Dermis microvascular lymphatic vessel endothelial cell (primary cell): ENCODE measurements at places on chromosomes 11 and 22.

GRCh38 chr11:1305501-1306056 lies 3.9 kb downstream of the TOLLIP start:
- no peak for DNase-seq

DNA sequence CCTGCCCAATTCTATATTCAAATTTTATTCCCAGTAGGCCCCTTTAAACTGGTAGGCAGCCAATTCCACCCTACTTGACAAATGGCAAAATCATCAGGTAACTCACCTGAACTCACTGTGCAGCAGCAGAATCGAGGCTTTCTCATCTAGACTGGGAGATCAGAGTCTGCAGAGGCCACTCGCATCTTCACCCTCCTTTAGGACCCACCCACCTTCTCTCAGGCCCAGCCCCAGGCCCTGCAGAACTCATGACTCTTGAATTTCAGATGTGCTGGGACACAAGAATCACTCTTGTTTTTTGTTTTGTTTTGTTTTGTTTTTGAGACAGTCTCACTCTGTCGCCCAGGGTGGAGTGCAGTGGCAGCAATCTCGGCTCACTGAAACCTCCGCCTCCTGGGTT lies 38.8 kb downstream of the MICAL3 start:
- no peak for DNase-seq

- DNase-seq = no peak
Measured at GRCh38 chr22:24809331-24809730, 3.3 kb downstream of the SGSM1 start.

DNA sequence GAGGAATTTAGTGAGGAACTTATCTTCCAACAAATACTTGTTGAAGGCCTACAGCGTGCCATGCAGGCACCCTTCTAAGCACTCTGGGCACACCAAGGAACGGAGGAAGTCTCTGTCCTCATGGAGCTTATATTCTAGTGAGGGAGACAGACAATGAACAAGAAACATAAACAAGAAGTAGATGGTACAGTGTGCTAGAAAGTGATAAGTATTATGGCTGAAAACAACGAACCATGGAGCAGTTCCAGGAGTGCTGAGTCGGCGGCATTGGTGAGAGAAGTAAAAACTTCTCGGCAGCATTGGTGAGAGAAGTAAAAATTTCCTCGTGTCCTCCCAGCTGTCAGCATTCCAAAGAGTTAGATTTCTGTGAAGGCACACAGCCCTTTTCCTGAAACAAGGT lies 53.2 kb downstream of the FAM76B start:
- no peak for DNase-seq

GRCh38 chr11:92411431-92411830 lies 186.8 kb downstream of the FAT3 start:
- no peak for DNase-seq

DNA sequence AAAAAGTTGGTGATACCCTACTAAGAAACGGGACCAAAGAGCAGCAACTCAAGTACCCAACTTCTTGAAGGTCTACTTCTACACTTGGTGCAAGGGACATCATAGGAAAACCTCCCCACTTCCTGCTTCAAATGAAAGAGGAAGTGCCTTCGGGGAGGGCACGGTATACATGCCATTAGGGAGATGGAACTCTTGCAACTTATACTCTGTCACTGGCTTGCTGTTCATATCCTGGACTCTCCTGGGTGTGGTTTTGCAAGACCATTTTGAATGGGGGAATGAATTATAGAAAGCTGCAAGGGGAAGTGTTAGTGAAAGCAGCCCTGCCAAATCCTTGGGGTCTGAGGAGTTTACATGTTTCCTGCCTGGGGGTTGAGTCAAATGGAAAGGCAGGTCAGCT lies 41.9 kb downstream of the CSNK2A3 start:
- no peak for DNase-seq

- DNase-seq = no peak
Measured at GRCh38 chr11:86795511-86795910, 4.8 kb upstream of the PRSS23 start.

- peak; percentile 91 for DNase-seq
Measured at GRCh38 chr22:32354360-32355351, 3.0 kb upstream of the RFPL3 start.

DNA sequence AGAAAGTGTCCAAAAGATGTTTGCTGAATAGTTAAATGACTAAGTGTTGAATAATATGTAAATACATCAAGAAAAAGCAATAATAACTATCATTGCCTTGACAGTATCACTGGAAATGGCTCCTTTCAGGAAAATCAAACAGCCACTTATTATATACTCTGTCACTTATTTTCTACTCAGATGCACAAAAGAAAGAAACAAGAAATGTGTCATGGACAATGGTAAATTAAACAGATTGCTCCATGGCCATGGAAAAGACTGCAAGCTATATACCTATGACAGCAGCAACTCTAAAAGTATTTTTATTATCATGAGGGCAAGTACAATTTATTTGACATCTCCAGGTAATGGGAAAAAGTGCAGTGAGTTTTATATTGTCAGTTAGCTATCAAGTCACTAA lies 52.9 kb upstream of the GUCY1A2 start:
- DNase-seq = no peak

DNA sequence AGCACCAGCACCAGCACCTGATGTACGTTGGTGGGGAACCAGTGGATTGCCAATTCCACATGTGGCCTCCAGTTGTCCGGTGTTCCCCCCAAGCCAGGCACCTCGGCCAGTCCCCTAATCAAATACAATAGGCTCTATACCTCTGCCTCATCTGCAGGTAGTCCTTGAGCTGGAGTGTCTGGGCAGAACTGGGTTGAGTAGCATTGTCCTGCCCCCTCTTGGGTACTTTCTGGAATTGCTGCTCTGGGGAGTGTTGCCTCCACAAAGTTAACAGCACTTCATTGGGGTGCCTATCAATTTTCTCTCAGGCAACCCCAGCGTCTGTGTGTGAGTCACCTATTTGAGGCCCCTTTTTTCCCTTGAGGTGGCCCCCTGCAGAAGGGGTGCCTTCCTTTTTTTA lies 413.0 kb upstream of the LARGE1 start:
- no peak for DNase-seq

- DNase-seq = no peak
Measured at GRCh38 chr11:3929649-3930048, 74.2 kb downstream of the STIM1 start.

- DNase-seq = no peak
Measured at GRCh38 chr11:1522081-1522424, 35.5 kb upstream of the MOB2 start.

DNA sequence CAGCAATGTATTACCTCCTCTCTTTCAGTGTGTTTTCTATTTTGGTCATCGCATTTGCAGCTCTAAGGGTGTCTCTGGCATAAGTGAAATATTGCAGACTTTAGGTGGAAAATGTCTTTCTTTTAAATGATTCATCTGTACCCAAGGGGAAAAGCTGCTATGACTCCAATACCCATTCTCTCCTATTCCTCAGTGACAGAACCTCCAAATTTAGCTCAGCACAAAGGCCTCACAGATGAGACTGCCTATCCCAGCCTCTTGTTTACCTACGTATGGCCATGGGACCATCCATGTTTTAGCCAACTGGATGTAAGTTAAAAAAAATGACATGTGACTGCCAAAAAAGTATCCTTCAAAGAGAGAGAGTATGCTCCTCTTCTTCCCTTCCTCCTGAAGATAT lies 7.9 kb downstream of the MTMR2 start:
- no peak for DNase-seq

- no peak for DNase-seq
Measured at GRCh38 chr11:15882876-15883454, 473.4 kb downstream of the SOX6 start.

- no peak for DNase-seq
Measured at GRCh38 chr11:41119484-41119883, 340.0 kb downstream of the LRRC4C start.

- DNase-seq = peak; percentile 35
Measured at GRCh38 chr22:43101306-43101705, 9.2 kb upstream of the BIK start.

DNA sequence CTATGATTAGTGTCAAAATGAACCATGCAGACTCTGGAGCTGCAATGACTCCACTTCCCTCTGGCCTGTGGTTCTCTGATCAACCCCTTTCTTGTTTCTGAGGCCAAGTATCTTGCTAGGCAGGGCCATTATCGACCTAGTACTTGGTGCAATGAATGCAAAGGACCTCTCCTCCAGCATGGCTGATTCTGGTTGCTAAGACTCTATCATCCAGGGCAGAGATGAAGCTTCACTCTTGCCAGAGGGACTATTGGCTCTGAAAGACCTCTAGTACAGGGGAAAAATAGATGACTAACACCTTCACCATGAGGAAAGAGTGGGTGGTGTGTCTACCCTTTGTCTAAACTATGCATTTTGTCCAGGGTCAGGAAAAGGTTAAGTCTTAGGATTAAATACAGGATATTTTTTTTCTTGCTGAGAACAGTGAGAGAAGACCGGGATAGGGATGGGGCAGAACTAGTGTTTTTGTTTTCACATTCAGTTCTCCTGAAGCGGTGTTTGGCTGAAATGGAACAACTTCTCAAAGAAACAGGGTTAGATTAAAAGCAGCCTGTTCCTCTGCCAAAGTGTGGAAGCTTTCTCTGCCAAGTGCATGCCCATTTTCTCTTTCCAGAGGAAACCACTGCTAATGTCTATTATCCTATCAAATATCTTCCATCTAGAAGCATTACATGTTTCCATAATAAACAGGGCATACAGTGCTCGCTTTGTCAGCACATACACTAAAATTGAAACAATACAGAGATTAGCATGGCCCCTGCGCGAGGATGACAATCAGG lies 5.0 kb upstream of the MTFP1 start:
- peak; percentile 84 for DNase-seq
